ENCODE measurements at places on chromosomes 12 and 14.

DNA sequence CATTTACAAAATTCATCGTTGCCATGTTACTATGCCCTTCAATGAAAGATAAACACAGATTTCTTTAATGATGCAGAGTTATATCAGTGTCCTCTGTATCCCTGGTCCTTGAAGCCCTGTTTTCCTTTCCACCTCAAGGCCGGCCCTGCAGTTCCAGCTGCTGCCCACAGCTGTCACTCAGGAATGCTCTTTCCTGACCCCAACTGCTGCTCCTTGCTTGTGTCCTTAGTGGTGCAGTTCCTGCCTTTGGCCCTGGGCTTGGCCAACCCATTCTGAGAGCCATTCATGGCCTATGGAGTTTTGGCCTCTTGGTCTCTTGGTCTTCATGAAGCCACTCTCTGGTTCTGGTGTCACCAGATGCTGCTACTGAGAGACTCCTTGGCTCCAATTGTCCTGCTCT lies 93.1 kb downstream of the GAS2L3 start:
- DNase-seq, result no peak

DNA sequence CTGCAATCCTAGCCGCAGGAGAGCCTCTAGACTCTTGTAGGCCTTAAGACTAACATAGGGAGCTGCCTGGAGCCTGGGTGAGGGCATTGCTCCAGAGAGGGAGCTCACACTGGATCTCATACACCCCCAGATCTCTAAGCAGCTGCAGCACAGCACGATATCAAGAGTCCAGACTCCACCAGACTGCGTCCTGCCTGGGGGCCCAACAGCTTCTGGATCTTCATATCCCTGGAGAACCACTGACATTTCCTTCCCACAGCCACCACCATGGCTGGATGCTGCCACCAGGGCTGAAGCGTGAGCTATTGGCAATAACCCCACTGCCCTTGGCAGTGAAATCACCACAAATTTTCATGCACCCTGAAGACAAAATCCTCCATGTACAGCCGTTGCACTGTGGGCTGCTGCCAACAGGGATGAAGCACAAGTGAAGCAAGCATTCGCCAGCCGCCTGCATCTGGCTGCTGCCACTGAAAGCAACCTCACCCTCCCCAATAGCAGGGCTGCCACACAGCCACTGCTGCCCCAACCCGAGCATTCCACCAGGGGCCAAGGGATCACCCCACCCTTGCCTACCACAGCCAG lies 28.2 kb downstream of the CACNA2D4 start:
- DNase-seq, result no peak

- no peak for DNase-seq
These were observed 50.1 kb downstream of the LRCOL1 start for GRCh38 chr12:132560364-132560613.

DNA sequence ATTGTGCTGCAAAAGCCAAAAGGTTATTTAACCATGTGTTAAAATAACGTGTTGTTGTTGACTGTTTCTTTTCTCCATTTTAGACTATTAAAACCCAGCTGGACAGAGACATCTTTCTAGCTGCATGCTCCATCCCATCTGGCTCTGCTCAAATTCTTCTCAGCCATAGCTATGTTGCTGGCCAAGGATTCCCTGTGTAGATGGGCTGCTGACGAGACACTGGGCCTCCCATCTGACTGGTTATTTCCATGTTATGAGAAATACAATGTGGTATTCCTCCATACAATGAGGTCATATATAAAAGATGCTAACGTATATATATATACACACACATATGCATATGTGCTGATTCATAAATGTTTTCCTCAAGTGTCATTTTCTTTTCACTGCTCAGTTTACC lies 30.1 kb downstream of the MED13L start:
- DNase-seq, result no peak

- no peak for DNase-seq
These were observed 9.7 kb downstream of the SCARB1 start for GRCh38 chr12:124853781-124854636.

- no peak for DNase-seq
These were observed 20.2 kb upstream of the NXPH4 start for GRCh38 chr12:57196439-57196838.

GRCh38 chr12:56840922-56841321 lies 77.8 kb downstream of the HSD17B6 start:
- DNase-seq, result no peak

DNA sequence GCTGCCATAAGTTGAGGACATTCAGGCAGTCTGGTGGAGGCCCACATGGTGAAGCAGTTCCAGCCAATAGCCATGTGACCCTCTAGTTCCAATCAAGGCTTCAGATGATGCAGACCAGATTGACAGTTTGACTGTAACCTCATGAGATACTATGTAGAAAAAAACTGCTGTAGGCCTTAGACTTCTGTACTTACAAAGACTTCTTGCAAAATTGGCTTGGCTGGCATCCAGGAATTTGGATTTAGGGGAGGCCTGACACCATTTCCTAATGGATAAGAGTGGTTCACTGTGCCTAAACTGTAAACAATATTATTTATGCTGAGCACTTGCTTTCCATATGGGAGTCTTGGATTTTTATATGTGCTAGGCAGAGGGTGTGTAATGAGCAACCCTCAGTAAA lies 76.4 kb downstream of the RGS6 start:
- no peak for DNase-seq

DNA sequence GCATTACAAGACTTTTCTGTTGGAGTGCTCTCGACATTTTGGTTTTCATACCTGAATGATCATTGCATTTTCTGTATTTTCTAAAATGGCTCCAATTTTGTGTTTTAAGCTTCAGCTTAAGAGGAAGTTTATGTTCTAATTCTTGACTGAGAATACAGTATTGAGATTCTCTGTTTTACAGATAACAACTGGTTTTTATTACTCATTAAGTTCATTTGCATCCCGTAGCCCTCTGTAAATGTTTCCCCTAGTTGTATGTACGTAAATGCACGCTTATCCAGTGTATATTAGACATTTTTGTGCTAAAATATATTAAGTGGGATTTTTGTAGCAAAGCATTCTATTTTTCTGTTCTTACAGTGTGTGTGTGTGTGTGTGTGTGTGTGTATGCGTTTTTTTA lies 33.1 kb downstream of the CPSF6 start:
- DNase-seq, result no peak

GRCh38 chr12:22202847-22203246 lies 131.7 kb downstream of the ST8SIA1 start:
- no peak for DNase-seq

DNA sequence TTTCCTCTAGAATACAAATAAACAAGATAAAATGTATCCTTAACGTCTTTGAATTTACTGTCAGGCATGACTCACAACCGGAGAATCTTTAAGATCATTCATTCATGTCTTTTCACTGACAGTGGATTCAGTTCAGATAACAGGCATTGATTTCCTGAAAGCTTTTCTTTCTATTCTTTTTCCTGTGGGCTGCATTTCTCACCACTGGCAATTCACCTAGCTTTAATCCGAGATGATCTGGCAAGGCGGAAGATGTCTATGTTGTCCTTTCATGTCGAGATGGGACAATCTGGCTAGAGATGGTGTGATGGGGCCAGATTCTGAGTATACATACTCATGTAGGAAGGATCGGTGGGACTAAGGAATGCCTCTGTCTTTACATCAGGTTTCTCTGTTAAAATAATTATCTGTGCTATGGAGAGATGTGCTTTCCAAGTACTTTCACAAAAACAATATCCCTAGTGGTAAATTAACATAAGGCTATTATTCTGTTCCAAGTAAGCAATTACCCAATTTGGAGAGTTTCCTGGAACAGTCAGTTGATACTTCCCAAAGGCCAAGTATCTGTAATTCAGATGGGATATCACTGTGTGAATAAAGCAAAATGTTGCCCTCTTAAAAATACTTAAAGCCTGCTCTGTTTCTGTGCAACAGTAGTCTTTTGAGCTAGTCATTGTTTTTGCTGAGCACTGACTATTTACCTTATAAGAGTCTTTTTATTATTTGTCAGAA lies 17.8 kb downstream of the ACSS3 start:
- DNase-seq, result no peak

DNA sequence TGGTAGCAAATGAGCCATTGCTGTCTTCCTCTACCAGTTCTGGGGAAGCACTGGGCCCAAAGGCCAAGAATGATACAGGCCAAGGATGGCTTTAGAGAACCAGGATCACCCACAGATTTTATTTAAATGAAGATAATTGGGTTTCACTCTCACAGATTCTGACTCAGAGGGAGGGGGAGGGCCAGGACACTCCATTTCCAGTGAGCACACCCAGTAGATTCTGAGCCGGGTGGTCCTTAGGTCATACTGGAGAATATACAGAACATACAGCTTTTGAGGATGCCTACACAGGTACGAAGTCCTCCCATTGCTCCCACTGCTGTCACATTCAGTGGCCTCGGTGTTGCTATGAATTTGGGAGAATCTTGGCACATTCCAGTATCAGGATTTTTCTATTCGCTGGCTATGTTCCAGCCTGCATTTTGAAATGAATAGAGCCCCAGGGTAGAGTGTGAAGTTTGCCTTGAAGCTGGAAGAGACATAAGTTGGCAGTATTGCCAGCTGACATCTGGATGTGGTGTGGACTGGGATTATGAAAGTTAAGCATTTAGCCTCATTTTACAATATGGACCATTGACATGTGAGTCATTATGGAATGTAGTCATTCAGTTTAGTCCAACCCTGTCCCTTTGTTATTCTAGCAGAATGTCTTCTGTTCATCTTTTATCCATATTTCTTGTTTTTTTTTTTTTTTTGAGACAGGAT lies 45.8 kb upstream of the POC1B start:
- no peak for DNase-seq

- no peak for DNase-seq
These were observed 157.4 kb upstream of the FOXG1 start for GRCh38 chr14:28608851-28609828.

- DNase-seq, result no peak
These were observed 782 bp upstream of the PIWIL1 start for GRCh38 chr12:130336723-130337487.

GRCh38 chr12:87612996-87613395 lies 416.2 kb downstream of the C12orf50 start:
- no peak for DNase-seq

DNA sequence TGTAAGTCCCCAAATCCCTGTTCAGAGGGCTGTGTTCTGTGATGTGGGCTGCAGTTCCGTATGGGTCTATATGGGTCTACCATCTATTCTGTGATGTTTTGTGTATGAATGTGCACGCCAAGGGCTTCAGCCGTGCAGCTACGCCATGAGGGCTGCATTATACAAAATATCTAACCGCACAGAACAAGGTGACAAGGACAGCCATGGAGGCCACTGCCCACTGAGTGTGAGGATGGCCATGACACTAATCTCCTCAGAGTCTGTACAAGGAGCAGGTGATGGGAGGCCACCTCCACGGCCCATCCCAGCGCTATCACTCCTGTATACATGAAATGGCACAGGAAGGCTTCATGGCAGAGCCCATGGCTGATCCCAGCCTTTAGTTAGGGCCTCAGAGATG lies 102.0 kb downstream of the DICER1 start:
- no peak for DNase-seq

DNA sequence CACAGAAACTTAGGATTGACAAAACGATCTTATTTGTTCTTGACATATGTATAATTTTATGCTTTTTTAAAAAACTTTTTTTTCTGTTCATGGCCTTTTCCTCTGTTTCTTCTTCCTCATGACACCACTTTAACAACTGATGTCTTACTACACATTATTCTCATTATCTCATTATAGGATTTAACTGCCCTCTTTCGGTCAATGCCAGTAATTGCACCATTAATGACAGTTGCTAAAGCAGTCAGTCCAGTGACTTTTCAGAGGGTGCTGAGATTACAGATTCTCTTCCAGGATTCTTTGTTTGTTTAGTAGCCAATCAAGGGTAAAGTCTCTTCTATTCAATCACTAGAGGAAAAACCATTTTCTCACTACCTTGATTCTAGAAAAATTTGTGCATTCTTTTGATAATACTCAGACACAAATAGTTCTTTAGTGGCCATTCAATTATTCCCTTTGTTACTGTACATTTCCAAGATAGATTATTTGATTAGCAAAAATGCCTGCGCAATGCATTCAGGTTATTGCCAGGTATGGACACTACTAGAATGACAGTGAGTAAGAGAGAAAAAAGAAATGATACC lies 50.1 kb downstream of the KLRG1 start:
- no peak for DNase-seq

DNA sequence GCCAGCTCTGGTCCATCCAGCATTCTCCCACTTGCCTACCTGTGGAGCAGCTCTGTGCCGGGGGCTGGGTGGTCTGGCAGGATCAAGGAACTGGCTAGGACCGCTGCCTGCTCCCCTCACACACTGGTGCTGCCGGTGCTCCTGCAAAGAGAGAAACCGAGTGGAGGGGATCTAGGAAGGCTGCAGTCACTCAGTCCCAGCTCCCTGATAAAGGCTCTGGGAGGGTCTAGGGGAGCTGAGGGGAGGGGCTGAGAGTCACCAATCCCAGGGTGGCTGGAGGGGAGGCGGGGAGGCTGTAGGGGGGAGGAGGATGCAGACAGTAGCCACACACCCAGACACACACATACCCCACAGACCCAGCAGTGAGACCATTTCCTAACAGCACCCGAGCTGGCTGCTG lies at the start of gene TAC3:
Gene TAC3, minus strand, starts transcription at position 182 of the 400 bp plus-strand sequence. CDS start 732 bp downstream, outside the sequence.
- DNase-seq, result no peak

GRCh38 chr12:49228653-49229052 lies 36.2 kb upstream of the TUBA1C start:
- no peak for DNase-seq

- DNase-seq, result no peak
These were observed 641 bp downstream of the LRRC43 start for GRCh38 chr12:122183588-122183940.

DNA sequence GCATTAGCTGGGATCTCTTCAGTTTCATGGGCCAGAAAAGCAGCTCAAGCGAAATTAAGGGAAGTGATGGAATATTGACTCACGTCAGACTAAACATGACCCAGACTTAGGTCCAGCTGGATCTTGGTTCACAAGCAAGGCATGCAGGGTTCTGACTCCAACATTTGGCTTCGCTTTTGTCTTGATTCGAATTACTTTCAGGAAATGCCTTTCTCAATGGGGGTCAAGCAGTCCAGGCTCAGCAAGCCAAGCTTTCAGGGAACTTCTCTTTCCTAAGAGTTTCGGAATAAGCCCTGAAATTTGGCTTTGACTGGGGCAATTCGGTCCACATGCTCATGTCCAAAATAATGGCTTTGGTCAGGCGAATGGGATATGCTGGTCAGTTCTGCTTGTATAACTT lies 678.7 kb upstream of the TMEM132C start:
- DNase-seq, result no peak

DNA sequence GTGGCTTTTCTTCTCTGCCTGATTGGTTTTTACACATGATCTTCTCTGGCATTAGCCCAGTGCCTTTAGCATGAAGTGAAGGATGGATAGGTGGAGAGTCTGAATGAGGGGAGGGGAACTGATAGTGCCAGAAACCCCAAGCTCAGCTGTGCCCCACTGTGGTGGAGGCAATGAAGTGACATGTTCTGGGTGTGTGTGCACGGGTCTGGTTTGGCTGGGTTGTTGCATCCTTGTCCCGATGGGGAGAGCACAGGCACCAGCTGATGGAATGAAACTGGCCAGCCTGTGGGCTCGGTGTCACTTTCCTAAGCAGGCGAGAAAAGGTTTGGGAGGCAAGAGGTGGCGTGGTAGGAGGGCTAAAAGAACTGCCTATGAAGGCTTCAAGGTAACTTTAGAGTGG lies 65.3 kb downstream of the CACNA1C start:
- no peak for DNase-seq

Measured in DMS 273 treated with DMSO at 0.1 percent for 48 hours (cell line).